ENCODE measurements at places on chromosomes 3 and 15.

GRCh38 chr3:116145613-116146012 lies 299.7 kb downstream of the LSAMP start:
- DNase-seq, result no peak

DNA sequence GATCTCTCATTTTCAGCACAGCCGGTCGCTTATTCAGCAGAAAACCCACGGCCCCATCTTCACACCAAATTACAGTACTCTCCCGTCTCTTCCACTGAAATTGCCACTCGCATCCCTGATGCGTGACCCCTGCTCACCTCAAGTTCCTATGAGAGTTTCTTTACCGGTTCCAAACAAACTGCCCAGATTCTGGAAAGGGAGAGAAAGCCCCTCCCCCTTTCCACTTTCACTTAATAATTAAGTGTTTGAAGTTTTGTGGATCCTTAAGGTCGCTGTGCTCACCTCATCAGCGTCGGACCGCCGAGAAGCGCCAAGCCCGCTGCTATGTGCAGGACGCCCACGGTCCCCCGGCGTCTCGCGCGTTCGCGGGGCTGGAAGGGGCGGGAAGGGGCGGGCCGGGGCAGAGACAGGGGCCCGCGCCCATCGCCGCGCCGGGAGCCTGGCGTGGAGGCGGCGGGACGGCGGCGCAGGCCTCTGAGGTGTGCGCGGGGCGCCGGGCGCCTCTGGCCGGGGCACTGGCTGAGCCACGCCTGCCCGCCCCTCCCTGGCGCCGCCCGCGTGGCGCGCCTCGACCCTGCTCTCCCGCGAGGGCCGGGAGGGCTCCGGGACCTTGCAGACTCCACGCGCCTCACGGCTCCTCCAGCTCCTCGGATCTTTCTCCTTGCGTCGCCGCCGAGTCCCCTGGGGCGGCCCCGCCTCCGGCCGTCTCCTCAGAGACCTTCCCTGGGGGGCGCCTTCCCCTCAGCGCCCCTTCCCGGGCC lies at the start of gene GPR156:
Gene GPR156 (minus strand): TSS at position 476 of the 761 bp plus-strand sequence. CDS start 41,124 bp downstream, outside the sequence.
- DNase-seq, result no peak

DNA sequence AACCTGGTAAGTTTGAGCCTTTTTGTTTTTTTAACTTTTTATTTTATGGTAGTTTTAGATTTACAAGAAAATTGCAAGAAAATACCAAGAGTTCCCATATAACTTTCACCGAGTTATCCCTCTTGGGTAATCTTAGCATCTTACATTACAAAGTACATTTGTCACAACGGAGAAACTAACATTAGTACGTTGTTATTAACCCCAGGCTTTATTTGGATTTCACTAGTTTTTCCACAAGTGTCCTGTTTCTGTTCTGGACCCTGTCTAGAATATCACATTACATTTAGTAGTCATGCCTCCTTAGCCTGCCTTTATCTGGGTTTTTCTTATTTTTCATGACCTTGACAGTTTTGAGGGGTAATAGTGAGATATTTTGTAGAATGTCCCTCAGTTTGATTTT lies 53.5 kb upstream of the KPNA4 start:
- no peak for DNase-seq

- no peak for DNase-seq
Measured at GRCh38 chr3:74443102-74443501, 171.4 kb downstream of the CNTN3 start.

DNA sequence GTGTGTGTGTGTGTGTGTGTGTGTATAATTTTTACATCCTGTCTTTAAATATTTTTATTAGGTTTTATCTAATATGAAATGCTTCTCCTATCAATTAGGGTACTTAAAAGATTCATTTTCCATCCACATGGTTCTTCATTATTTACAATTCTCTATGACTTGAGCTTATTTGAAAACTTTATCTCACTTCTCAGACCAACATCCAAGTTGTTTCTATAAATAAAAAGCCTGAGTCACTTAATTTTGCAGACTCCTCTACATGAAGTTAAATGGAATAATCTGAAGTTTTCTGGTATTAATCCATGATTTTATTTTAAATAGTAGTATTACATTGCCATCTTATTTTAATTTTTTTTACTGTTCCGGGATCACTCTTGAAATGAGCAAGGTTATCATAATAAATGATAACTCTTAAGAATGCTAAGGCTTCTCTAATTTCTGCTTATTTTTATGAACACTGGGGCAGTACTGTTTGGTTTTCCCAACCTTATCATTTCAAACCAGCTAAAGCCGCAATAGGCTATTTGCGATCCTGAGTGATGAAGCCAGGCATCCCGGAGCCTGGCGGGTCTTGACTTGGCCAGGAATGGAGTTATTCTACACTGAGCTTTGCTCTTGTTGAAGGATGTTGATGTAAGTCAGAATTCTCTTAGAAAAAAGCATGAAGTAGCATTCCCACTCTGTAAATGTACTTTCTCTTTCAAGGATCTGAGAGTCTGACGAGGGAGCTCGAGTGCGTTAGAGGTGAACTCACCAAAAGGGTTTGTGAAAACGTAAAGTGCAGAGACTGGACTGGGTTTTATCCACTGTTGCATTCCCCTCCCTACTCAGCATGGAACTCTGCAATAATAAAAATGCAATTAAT lies 220.2 kb upstream of the LRTM1 start:
- DNase-seq, result no peak

DNA sequence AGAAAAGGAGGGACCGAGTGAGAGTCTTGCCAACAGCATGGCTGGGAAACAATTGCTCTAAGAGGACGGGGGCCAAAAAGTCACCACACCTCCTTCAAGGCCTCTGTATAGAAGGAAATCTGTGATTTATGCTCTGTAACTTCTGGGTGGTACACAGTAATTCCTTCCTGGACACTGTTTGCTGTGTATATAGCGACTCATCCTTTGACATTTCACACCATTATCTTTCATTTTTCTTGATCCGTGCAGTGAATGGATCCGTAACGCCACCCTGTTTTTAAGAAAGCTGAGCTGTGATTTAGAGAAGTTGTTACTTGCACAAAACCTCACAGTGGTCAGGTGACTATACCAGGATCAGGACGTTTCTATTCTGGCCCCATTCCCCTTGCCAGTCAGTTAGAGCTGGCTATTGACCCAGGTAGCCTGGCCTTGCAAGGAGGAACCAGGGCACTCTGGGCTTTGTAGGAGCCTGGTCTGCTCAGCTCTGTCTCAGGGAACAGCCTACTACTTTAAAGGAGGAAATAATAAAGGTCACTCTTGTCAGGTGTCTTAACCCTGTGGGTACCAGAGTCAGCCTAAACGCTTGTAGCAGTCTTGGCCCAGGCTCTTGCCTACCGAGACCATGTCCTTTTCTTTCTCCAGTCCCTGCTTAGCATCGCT lies 86.5 kb upstream of the MYZAP start:
- no peak for DNase-seq
